ENCODE measurements at places on chromosomes 4 and X.

GRCh38 chrX:154058214-154058997 lies 38.7 kb upstream of the IRAK1 start:
- DNase-seq, result no peak

- DNase-seq, result peak; percentile 57
Observed at GRCh38 chr4:5710961-5711478, at the start of gene EVC. Gene EVC, plus strand, starts transcription at chr4:5711201. Its CDS starts 180 bp downstream, at chr4:5711381.

DNA sequence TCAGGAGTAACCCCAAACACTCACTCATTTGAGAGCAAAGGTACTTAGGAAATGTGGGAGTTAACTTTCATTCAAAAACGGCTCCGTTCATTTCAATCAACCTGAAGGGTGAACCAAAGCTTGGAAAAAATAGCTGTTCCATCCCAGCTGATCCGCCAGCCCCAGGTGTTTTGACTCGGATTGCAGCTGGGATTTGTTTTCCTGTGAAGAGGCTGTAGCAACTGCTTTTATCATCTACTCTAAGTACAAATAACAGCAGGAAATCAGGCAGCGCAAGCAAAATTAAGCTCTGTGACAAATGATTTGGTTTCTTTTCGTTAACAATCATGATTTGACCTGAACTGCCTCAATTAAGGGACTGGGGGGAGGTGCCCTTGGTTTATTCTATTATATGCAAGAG lies 154.7 kb downstream of the BEND2 start:
- DNase-seq, result no peak

DNA sequence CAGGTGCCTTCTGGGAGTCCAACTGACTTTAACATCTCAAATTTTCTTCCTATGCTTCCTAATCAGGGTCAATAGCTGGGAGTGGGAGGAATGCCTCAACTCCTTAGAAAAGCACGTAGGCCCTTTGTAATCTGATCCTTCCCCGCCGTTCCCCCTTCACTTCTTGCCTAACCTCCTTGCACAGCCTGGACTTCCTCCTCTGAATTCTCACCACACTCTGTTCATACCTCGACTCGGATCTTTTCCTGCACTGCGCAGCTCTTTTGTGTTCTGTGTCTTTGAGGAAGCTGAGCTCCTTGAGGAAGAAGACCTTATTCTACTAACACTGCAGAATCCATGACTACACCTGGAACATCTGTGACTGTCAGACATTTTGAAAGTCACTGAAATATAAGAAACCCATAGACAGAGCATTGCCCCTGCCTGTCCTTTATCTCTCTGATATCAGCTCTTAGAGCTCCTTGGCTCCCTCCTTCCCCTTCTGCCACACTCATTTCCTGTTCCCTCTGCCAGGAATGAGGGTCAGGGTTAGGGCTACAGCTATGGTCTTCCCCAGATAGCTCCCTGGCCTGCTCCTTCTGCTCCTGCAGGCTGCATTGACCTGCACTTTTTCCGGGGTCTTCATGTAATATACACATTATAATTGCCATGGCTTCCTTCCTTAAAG lies 140.2 kb upstream of the LDB2 start:
- DNase-seq, result no peak

DNA sequence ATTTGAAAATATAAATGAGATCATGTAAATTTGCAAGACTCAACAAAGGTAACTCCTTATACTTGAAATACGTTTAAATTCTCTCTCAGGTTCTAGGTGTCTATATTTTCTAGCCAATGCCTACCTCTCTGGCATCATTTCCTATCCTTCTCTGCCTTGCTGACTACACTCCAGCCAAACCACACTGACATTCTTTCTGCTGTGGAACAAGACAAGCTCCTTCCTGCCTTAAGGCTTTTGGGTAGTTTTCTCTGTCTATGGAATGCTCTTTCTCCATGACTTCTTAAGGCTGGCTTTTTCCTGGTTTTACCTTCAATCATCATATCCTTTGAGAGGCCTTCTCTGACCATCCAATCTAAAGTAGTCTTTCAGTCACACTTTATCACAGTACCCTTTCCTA lies 201.0 kb downstream of the SPRY1 start:
- no peak for DNase-seq

- DNase-seq, result peak; percentile 59
Observed at GRCh38 chrX:2627272-2627867, 63.7 kb upstream of the CD99 start.

GRCh38 chr4:131649227-131649626 lies 1499.9 kb upstream of the PCDH10 start:
- no peak for DNase-seq

DNA sequence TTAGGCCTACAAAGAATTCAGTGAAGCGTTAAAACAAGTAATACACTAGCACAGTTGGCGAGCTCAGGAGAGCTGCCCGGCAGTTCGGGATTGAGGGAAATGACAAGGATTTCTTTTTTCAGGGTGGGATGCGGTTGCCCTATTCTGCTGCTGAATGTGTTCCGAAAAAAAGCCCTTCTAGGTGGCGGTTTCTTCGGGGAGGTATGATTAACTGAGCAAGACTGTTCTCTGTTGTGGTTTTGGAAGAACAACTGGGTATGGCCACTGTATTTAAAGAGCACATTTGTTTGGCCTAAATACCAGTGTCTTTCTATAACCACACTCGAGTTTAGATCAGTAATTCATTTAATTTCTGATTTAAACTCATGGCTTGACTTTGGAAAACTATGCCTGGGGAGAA lies 459.7 kb upstream of the FAT1 start:
- DNase-seq, result no peak

GRCh38 chrX:81120936-81121371 lies 80.8 kb downstream of the HMGN5 start:
- peak; percentile 30 for DNase-seq

DNA sequence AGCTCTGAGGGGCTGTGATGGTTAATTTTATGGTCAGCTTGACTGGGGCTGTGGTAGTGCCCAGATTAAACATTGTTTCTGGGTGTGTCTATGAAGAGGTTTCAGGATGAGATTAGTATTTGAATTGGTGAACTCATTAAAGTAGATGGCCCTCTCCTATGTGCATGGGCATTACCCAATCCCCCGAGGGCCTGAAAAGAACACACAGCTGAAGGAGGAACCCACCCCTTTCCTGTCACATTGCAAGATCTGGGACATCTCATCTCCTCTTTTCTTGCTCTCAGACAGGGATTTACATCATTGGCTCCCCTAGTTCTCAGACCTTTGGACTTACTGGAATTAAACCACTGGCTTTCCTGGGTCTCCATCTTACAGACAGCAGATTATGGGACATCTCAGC lies 29.4 kb upstream of the NDP start:
- DNase-seq, result no peak

DNA sequence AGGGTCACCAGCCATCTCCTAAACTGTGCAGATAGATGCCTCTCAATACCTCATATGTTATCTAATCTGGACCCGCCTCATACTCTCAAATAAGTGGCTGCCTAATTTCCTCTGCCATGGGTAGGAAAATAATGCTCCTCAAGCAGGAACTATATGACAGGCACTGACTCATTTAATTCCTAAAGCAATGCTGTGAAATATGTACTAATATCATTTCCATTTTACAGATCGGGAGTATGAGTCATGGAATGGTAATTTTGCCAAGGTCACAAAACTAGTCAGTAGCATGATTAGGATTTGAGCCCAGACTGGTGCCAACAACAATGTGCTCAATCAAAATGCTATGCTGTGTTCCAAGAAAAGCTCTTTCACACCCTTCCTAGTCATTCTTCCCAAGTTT lies 3.0 kb upstream of the NXT2 start:
- no peak for DNase-seq

GRCh38 chr4:164368894-164369293 lies 385.0 kb upstream of the SMIM31 start:
- DNase-seq, result no peak

DNA sequence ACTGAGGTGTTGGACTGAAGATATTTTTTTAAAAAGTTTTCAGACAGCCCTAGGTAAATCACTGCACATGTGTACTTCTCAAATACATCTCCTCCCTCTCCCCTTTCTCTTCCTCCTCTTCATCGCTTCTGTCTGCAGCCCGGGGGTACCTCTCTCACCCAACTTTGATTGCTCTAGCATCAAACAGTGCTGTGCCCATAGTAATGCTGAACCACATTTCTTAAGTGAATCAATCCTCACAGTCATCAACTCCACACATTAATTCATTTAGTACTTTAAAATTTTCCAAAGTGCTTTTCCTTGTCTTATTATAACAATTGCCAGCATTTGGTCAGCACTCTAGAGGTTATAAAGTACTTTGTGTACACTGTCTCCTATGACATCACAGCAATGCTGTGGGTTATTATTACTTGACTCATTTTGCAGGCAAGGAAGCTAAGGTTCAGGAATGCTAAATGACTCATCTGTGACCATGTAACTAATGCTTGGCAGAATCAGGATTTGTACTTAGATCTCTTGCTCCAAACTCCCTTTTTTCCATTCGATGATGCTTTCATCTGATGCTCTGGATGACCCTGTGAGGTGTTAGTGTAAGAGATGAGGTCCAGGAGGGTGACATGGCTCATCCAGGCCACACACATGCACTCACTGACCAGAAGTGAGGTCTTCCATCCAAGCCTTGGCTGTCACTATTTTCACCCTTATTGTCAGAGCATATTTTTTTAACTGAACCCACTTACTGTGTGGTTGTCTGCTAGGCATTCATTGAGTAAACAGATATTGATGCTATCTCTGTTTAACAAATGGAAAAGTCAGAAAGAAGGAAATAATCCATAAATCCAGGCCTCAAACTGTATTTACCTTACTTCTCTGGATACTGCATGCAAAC lies 58.8 kb downstream of the RHOH start:
- DNase-seq, result no peak

DNA sequence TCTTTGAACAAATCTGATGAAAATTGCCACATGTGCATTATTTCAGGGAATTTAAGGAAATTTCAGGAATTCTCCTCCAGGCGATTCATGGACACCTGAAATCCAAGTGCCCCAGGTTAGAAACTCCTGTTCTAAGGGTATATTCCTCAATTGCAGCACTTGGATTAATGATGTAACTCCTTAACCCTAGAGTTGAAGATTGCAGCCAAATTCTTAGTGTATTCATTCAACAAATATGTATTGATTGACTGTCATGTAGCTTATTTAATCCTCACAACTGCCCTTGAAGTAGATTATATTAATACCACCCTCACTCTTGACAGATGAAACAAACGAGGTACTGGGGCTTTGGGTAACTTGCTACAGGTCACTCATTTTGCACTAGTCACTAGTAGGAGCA lies 11.3 kb downstream of the CETN2 start:
- no peak for DNase-seq

- no peak for DNase-seq
Observed at GRCh38 chr4:180219080-180219479, 2024.1 kb upstream of the TENM3 start.

DNA sequence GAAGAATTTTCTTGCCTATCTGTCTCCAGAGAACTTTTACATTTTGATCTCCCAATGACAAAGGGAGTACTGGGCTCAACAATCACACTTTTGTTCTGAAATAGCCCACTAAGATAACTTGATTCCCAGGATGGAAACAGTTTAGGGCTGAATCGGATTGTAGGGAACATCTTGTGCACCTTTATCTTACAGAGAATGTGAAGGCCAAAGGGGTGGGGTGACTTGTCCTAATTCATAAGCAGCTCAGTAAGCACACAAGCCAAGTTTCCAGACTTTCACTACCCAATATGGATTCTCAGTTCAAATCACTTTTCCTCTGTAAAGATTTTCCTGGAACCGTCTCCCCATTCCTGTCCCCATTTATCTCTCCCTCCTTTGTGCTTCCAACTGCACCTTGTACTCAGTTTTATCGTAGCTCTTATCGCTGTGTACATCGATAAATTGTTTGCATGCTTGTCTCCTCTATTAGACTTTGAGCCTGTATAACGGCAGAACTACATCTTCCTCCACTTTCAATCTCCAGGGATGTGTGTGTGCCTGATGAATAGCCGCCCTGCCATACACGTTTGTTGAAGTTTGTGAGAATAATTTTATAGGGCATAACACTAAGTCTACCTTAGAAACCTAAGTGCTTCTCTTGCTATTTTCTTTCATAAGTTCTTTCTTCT lies 77.4 kb downstream of the MBNL3 start:
- DNase-seq, result no peak

DNA sequence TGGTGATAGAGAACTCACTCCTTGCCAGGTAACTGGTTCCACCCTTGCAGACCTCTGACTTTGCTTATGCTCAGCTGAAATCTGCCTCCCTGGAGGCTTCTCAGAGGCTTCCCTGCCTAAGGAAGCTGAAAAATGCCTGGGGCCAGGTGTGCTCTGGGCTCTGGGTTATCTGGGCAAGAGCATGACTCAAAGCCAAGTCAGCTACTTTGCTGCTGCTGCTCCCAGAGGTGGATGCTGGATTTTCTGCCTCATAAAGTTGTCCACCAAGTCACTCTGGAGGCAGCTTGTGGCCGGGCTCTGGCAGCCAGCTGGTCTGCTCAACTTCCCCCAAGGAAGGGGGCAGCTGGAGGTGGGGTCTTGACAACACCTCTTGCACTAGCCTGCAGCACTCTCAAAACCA lies 132.7 kb downstream of the PJA1 start:
- DNase-seq, result no peak

- DNase-seq, result no peak
Observed at GRCh38 chr4:82467471-82467870, 37.1 kb downstream of the ENOPH1 start.

DNA sequence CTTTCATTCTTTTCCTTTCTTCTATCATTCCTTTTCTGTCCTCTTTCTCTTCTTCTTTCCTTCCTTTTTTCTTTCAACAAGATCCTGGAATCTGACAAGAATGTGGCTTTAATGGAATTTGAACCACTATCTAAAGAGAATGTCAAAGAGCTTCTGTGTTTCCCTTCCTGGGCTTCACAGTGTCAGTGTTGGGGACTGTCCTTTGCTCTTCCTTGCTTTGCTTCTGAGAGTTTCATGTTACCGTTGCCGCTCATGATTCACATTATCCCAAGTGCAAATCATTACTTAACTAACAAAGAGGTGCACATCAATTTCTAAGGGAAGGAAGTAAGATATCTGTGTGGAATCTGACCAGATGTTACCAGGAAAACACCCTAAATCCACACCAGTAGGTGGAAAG lies 90.5 kb upstream of the DDIT4L start:
- DNase-seq, result no peak

- DNase-seq, result no peak
Observed at GRCh38 chr4:149708513-149709130, 107.0 kb downstream of the IQCM start.

GRCh38 chrX:43581888-43582539 lies 74.1 kb upstream of the MAOA start:
- DNase-seq, result no peak

- DNase-seq, result no peak
Observed at GRCh38 chrX:39616098-39616729, 481.5 kb downstream of the BCOR start.

- no peak for DNase-seq
Observed at GRCh38 chr4:142566777-142567176, 279.3 kb downstream of the INPP4B start.

All from neural crest cell (in vitro differentiated cells).